Stimulated activated CD8-positive, alpha-beta memory T cell treated with anti-CD3 and anti-CD28 coated beads, Interleukin-7, amount 100 ng/mL, for 1 hour (primary cell): ENCODE measurements at places on chromosomes 16 and 17.

DNA sequence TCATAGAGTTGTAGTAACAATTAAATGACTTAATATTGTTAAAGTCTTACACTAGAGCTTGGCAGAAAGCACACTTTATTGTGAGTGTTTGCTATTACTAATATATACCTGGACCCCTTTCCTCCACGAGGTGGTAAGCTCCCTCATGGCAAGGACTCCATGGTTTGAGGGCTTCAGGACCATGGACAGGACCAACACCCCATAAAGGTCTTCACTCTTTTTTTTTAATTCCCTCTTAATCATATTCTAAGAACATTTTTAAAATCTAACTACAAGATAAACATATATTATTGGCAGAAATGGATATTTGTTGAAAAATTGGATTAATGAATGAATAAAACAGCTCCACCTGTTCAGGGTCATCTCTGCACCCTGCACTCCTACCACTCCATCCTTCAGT lies 154.5 kb downstream of the CBLN1 start:
- no peak for DNase-seq

DNA sequence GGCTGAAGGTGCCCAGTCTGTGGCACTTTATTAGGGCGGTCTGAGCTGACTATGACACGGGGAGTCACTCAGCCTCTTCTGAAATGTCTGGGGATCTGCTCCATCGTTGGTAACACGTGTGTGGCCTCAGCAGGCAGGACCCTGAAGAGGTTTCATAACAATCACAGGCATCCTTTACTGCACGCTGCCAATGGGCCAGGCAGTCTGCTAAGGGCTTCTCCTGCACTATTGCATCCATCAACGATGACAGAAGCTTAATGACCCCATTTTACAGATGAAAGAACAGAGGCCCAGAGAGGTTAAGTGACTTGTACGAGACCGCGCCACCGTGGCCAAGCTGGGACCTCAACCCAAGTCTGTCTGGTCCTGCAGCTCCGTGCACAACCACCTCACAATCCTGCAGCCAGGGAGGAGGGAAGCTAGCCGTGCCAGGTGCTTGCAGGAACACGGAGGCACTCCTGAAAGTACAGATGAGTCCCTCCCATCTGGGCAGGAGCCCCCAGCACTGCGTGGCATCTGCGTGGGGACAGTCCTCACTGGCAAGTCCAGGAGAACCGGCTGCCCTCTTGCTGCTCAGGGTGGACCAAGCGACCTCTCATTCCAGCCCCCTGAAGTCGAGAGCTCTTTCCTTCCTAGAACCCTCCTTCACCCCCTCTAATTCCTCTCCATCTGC lies 40.0 kb downstream of the RPH3AL start:
- DNase-seq = no peak

DNA sequence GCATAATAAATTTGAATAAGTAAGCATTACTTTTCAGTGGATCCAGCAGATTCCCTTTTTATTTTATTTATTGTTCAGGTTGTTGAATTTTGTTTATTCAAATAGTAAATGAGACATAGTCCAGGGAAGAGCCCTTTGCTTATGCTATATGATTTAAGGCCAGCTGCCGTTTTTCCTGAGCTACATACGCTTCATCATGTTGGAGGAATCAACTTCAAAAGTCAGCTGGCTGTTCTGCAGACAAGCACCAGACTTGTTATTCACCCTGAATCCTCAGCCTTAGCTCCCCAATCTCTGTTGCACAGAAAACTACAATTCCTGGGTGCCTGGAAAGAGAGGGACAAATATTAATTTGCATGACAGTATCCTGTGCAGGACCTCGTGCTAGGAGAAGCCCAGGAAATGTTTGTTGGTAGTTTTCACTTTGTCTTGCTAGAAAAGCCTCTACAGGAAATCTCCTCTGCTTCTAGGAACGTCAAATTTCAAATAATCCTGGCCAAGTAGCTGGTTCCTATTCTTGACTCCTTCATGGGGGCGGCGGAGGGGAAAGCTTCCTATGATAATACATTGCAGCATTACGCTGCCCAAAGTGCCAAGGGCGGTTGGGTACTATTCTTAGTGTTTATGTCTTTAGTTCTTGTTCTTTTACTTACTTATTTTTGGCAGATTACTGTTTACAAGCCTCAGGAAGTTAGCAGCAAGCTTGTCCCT lies 101.6 kb downstream of the PRKCA start:
- DNase-seq = no peak

GRCh38 chr16:56266641-56267607 lies 75.6 kb downstream of the GNAO1 start:
- DNase-seq = no peak

GRCh38 chr16:26211542-26211941 lies 519.8 kb downstream of the HS3ST4 start:
- DNase-seq = no peak

- DNase-seq = no peak
Observed at GRCh38 chr17:80566054-80566400, 21.4 kb downstream of the RPTOR start.

- no peak for DNase-seq
Observed at GRCh38 chr16:77788181-77789084, at the start of gene VAT1L. Gene VAT1L (plus strand): TSS chr16:77788564. CDS start chr16:77788683, 119 bp downstream.

GRCh38 chr16:50061326-50061725 lies 4.4 kb upstream of the HEATR3 start:
- DNase-seq = no peak

GRCh38 chr17:16639438-16639837 lies 14.2 kb downstream of the ZNF624 start:
- DNase-seq = no peak

DNA sequence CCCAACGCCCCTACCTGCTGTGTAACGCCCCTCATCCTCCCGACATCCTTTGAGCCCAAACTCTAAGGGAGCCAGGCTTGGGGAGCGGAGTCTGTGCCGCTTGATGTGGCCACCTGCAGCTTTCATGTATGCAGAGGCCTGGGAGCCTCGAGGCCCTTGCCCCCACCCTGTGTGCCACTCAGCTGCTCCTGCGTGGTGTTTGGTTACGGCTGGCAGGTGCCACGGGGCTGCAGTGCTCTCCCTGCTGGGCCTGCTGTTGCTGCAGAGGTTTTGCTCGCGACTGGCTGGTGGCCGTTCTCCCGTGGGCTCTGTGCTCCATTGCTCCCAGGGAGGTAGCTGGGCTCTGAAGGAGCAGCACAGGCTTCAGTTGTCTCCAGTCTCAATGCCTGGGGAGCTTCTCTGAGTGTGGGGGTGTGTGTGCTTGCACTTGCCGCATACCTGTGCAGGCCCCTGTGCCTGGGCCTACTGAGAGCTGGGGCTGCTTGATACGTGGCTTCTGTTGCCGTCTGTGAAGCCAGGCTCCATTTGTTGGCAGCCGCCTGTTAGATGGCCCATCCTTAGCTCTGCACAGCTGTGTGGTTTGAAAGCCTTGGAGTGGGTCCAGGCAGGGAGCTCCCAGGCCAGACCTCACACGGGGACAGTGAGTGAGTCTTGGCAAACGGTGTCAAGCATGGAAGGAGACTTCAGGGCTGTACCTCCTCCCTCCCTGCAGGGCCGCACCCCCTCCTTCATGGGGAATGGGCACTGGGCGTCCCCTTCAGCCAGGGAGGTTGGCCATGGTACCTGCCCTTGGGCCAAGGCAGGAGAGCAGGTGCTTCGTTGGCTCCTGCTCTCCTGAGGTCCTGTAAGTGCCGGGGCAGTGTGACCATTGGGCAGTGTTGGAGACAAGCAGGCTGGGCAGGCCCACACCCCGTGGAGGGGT lies 47.2 kb downstream of the PDPK1 start:
- no peak for DNase-seq

DNA sequence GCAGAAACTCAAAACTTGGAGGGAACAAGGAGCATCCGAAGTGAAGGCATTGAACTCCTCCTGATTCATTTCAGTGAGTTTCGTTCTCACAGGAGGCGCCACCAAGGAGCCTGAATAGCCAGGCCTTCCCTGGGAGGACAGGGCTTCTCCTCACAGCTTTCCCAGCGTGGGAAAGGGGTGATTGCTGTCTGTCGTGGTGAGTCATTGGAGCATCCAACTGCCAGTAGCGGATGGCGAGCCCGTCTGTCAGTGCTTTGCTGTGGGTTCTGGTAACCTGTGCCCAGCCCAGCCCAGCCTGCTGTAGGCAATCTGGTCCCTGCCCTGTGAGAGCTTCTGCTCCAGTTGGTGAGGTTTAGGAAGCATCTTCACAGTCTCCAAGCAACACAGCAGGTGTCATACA lies 28.3 kb downstream of the PLCD3 start:
- DNase-seq = no peak

DNA sequence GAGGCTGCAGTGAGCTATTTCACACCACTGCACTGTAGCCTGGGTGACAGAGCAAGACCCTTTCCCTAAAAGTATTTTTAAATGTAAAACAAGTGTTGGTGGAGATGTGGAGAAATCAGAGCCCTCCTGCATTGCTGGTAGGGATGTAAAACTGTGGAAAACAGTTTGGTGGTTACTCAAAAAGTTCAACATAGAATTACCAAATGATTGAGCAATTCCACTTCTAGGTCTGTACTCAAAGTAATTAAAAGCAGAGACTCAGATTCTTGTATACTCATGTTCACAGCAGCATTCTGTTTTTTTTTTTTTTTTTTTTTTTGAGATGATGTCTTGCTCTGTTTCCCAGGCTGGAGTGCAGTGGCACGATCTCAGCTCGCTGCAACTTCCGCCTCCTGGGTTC lies 141.8 kb downstream of the PITPNC1 start:
- DNase-seq = no peak

DNA sequence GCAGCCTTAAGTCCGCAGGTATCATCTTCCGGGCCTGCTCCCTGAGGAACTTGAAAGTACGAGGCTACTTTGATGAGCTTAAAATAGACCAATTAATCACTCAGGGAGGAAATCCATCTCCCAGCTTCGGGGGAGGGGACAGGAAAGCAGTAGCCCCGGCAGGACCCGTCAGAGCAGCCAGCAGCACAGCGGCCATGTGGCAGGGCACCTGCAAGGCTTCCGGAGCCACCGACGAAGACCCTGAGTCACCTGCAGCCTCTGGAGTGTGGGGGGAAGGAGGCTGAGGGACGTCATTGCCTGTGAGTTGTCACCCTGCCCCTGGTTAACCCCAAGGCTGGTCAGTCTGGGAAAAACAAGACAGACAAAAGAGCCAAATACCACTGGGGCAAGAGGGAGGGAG lies 4.4 kb upstream of the CYB561 start:
- DNase-seq = no peak
